Foreskin fibroblast (primary cell): ENCODE measurements at places on chromosomes 3 and 15.
A peak's percentile ranks its signal among the peaks of the same experiment; 100 is the strongest.

- no peak for DNase-seq
These were observed 49.1 kb downstream of the FBN1 start for GRCh38 chr15:48596415-48596814.

GRCh38 chr3:94787066-94787465 lies 724.2 kb downstream of the NSUN3 start:
- DNase-seq, result no peak

- DNase-seq, result no peak
These were observed 28.7 kb downstream of the NGRN start for GRCh38 chr15:90294159-90294558.

DNA sequence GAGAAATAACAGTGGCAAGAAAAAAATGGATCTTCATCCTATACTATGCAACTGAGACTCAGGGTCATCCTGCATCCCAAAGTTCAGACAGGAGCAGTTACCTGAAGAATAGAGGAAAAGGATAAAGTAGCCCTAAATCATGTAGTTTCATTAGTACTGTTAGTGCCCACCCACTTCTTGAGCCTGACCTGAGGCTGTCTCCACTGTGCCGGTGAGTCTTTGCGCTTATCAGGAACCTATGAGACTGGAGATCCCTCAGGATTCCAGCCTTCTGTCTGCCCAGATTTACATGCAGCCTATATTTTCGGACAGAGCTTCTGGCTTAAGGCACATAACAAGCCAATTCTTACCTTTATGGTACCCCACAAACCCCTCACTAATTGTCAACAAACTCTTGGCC lies 791.6 kb downstream of the ROBO1 start:
- DNase-seq, result no peak

DNA sequence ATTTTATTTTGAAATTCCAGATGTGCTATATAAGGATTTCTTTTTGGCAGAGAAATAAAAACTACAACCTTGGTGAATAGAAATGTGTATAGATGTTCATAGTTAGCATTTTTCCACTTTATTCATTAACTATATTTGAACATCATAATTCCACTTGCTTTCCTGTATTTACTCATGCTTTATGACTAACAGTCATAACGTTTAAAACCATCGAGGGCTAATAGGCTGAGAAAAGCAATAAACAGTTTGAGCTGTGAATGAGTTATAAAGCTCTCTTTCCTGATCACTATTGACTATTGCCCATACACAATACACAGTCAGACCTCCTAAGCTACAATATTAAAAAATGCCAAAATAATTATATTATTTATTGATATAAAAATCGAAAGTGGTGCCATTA lies 502.1 kb upstream of the RASGRP1 start:
- no peak for DNase-seq

DNA sequence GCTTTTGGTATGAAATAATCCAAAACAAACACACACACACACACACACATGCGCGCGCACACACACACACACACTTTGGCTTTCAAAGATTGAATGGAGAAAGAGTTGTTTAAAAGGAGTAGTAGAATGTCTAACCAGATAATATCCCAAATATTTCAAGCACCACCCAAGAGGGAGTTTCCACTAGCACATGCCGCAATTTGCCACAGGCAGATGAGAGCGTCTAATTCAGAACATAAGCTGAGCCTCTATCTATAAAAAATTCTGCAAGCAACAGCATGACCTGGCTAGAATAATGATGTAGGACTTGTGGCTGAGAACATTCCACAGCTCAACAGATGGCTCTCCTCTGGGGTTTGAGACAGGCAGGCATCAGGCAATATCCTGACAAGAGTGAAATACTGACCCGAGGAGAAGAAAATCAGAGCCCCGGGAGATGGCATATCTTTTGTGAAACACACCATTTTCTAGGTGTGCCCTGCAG lies 302.5 kb upstream of the GADL1 start:
- DNase-seq, result peak; percentile 75
